NB4 (cell line): ENCODE measurements at places on chromosomes 2 and 18.

DNA sequence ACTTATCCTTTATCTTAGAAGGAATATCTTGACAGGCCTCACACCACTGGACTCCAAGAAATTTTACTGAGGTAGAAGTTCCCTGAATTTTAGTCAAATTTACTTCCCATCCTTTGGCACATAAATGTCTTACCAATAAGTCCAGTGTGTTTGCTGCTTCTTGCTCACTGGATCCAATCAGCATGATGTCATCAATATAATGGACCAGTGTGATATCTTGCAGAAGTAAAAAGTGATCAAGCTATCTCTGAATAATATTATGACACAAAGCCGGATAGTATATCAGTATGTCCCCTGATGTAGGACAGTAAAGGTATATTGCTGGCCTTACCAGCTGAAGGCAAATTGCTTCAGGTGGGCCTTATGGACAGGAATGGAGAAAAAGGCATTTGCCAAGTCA lies 6.9 kb upstream of the GYPC start:
- DNase-seq, result no peak

DNA sequence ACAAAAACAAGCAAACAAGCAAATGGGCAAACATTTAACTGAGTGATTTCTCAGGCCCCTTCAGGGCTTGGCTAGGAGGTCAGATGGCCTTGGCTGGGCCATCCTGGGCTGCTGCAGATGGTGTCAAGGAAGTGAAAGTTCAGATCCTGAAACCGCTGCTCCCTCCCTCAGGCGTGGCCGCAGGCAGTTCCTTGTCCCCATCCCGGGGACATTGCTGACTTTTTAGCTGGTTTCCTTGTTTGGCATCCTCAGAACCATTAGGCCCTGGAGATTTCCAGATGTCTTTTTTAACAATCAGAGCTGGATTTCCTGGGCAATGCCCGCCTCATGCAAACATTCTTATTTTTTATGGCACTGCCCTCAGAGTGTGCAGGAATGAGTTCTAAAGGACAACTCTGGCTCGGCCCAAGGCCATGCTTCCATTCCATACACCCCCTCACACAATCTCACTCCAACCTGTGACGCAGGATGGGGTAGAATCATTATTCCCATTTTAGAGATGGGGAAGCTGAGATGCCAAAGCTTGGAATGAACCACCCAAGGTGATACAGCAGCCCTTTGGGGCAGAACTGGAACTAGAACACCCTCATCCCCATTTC lies 86.1 kb upstream of the ZCCHC2 start:
- no peak for DNase-seq

GRCh38 chr2:238167344-238167715 lies 8.6 kb downstream of the ERFE start:
- no peak for DNase-seq

GRCh38 chr2:150847578-150847977 lies 360.1 kb upstream of the RND3 start:
- no peak for DNase-seq
